ENCODE measurements at places on chromosomes 11 and 22.
A peak's percentile ranks its signal among the peaks of the same experiment; 100 is the strongest.

DNA sequence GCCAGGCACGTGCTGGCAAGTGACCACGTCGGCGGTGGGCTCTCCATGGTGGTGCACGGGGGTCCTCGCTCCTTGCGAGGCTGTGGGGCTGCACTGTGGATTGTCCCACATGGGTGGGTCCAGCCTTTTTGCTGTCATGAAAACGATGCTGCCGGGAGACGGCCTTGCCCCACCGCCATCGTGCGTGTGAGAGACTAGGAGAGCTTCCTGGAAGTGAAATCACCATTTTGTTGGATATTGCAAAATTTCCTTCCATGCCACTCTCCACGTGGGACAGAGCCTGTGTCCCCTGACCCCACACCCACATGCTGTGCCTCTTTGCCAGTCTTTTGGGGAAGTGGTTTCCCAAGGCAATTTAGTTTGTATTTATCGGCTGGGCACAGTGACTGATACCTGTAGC, 18.2 kb upstream of the GRAMD4 start:
- no peak for DNase-seq

GRCh38 chr11:2527621-2528291, 82.9 kb downstream of the KCNQ1 start:
- DNase-seq: peak; percentile 17

- no peak for DNase-seq
Observed at GRCh38 chr11:206526-207207, 532 bp downstream of the BET1L start.

- no peak for DNase-seq
Observed at GRCh38 chr11:67369801-67370284, 3.6 kb downstream of the CLCF1 start.

GRCh38 chr11:7430496-7430895, 54.8 kb upstream of the OLFML1 start:
- no peak for DNase-seq

DNA sequence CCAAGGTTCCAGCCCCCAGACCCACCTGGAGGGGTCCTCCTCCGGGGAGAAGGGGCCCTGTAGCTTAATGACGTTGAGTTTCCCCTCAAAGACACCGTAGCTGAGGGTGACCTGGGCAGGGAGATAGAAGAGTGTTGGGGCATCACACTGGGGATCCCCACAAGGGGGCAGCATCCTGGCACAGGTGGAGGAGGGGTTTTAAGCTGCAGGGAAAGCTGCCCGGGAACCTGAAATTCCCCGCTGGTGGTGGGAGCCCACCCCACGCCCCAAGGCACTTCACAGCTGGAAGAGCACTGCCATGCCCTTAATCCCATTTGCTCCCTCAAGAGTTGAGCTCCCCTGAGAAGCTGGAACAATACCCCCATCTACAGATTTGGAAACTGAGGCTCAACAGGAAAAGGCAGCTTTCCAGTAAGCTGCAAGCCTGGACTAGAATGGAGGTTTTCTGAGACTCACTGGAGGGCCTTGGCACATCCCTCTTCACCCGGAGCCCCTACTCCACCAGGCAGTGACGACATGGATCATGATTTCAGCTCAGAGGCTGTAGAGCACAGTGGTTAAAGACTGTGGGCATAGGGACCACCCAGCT, 13.7 kb downstream of the MFNG start:
- peak; percentile 17 for DNase-seq

GRCh38 chr11:14537134-14537599, 17.0 kb upstream of the PSMA1 start:
- DNase-seq: no peak

GRCh38 chr11:73383249-73384124, 7.3 kb downstream of the RELT start:
- DNase-seq: no peak

- peak; percentile 71 for DNase-seq
Observed at GRCh38 chr11:133834682-133835592, 10.4 kb downstream of the SPATA19 start.

- no peak for DNase-seq
Observed at GRCh38 chr22:36104435-36104834, 56.1 kb downstream of the APOL3 start.

DNA sequence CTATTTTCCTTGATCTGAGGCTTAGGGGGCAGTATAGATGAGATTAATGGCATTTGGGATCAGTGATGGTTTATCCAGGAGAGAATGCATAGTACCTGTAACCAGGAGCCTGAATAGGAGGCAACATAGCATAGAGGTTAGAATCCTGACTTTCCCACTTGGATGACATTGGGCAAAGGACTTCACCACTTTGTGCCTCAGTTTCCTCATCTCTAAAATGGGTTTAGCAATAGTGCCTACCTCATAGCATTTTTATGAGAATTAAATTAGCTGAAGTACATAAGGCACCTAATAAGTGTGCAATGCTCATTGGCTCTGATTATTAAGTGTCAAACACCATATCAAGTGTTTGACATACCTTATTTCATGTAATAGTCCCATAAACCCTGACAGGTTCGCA, 30.8 kb downstream of the CD44 start:
- no peak for DNase-seq

- no peak for DNase-seq
Observed at GRCh38 chr11:2480874-2481220, 36.0 kb downstream of the KCNQ1 start.

Data from right hindlimb (tissue), 1 donor.